Naive thymus-derived CD4-positive, alpha-beta T cell (primary cell): ENCODE measurements at places on chromosomes 4 and X.

DNA sequence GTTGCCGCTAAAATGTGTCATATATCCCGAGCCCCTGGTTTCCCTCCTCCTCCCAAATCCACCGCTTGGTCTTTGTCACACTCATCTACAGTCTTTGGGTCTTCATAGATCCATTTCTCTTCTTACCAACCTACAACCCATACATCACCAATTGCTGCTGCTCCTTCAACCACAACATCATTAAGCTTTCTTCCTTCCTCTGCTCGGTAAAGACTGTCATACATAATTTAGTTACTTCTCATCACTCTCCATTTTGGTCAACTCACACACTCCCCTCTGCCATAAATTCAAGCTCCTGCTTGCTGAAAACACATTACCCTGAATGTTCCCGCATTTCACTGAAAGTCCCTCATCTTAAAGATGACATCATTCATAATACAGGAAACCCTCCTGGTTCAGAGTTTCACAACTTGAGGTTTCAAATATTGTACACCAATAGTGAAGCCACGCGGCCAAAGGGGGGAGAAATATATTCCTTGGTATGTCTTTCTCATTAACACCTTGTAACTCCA, 1.7 kb upstream of the DCTD start:
- DNase-seq = peak; percentile 18

DNA sequence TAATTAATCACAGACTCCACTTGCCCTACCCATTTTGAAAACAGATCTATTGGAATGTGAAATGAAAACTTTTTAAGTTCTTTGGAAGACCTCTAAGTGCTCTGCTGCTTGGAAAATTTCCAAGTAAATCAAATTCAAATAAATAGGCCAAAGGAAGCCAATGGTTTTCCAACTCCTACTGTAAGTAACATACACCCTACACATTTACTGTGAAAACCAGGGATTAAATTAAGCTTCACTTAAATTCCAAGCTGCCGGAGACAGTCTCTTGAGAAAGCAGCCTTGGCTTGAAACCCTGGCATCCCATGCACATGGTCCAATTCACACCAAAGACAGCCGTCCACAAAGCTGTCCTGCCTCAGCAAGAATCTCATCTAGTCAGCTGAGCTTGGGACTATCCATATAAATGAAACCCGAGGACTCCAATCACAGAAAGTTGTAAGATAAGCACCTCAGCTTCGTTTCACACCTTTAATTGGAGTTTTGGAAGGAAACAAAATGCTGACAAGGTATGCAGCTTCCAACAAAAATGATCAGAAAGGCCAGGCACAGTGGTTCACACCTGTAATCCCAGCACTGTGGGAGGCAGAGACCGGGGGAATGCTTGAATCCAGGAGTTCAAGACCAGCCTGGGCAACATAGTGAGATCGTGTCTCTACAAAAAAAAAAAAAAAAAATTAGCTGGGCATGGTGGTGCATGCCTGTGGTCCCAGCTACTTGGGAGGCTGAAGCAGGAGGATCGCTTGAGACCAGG, 88.6 kb downstream of the APBB2 start:
- no peak for DNase-seq

GRCh38 chrX:13000301-13000811, 25.4 kb downstream of the TMSB4X start:
- DNase-seq = peak; percentile 74

DNA sequence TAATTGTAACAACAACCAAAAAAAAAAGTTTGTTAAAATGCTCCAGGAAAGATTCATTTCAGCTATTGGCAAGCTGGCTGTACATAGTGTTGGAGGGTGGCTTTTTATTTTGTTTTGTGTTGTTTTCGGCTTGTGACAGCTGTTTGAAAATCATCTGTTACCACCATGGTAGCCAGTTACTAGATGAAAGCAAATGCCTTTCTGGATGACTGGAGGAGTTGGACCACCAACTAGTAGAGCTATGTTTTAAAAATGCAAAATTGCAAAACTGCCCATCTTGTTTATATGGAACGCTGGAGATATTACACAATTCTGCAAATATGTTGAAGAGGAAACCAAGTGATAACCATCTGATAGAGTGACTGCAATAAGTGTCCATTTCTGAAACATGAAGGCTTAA, 53.2 kb upstream of the TNIP3 start:
- no peak for DNase-seq

DNA sequence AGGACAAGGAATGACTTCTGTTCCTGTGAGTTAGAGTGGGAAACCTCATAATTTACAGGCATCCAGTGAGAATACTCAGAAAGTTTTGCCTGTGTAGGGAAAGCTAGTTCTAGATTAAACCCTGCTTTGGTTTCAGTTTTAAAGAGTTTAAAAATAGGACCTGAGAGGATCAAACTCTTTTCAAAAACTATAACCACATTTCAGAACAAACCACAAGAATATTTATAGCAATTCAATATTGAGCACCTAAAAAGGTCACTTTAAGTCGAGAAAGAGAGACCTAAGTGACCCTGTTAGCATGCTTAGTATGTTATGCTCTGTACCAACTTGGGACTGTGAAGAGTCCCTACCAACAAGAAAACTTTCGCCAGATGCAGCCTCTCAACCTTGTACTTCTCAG, 17.4 kb upstream of the PWWP3B start:
- DNase-seq = no peak

- no peak for DNase-seq
These were observed 124.4 kb downstream of the TMA16 start for GRCh38 chr4:163618845-163619244.

- no peak for DNase-seq
These were observed 41.8 kb downstream of the SMS start for GRCh38 chrX:21982311-21982710.

DNA sequence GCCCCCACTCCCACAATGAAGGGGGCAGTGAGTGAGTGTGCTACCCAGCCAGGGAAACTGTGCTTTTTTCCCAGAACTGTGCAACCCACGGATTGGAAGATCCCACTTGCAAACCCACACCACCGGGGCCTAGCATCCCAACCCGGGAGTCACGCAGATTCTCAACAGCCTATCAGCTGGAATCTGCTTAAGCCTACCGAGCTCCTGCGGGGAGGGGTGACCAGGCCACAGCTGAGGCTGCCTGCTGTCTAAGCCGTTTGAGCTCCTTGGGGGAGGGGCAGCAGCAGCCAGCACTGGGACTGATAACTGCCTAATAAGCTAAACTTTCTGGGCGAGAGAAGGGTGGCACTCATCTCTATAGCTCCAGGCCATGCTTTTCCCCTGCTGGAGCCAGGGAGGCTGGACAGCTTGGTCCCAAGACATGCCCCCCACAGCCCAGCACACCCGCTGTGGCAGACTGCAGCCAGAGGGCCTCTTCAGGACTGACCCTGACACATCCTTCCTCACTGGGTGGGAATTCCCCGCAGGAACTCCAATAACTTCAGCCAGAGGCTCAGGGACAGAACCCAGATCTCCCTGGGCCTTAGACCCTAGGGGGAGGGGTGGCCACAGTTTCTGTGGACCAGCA, 161.3 kb upstream of the MAGEB18 start:
- no peak for DNase-seq

DNA sequence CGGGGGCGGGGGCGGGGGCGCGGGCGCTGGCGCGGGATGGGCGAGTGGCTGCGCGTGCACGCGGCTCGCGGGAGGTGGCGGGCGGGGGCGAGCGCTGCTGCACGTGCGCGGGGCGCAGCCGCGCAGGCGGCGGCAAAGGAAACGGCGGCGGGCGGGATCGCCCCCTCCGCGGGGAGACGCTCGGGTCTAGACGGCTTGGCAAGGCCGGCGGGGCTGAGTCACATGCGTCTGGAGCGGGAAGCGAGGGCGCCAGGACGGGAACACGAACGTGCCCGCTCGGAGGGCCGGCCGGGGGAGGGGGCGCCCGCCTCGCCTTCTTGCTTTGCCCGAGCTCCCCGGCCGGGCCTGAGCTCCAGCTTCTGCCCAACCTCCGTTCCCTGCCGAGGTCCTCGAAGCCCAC, 4.3 kb upstream of the HAUS7 start:
- peak; percentile 50 for DNase-seq

DNA sequence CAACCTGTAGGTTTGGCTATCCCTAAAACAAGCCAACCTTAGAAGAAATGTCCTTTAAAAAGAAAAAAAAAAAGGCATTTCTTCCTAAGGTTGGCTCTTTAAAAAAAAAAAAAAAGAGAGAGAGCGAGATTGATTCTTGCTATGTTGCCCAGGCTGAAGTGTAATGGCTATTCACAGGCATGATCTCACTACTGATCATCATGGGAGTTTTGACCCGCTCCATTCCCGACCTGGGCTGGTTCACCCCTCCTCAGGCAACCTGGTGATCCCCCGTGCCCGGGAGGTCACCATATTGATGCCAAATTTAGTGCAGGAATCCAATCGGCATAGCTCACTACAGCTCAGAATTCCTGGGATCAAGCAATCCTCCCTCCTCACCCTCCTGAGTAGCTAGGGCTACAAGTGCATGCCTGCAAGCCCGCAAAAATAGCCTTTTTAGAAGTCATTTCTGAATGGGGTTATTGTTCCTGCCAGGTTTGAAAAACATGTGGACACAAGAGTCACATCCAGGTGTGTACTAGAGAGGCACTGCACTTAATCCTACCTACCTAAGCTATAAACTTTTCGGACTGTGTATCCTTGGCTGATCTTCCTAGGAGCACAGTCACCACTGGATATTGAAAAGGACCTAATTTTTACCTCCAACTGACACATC, 61.4 kb upstream of the ZCCHC13 start:
- no peak for DNase-seq

- DNase-seq = no peak
These were observed 11.3 kb downstream of the SMIM10L2A start for GRCh38 chrX:135432881-135433521.

GRCh38 chrX:56343664-56344063, 111.5 kb downstream of the KLF8 start:
- DNase-seq = no peak

GRCh38 chr4:2832309-2832980, 11.2 kb upstream of the ADD1 start:
- DNase-seq = peak; percentile 13

DNA sequence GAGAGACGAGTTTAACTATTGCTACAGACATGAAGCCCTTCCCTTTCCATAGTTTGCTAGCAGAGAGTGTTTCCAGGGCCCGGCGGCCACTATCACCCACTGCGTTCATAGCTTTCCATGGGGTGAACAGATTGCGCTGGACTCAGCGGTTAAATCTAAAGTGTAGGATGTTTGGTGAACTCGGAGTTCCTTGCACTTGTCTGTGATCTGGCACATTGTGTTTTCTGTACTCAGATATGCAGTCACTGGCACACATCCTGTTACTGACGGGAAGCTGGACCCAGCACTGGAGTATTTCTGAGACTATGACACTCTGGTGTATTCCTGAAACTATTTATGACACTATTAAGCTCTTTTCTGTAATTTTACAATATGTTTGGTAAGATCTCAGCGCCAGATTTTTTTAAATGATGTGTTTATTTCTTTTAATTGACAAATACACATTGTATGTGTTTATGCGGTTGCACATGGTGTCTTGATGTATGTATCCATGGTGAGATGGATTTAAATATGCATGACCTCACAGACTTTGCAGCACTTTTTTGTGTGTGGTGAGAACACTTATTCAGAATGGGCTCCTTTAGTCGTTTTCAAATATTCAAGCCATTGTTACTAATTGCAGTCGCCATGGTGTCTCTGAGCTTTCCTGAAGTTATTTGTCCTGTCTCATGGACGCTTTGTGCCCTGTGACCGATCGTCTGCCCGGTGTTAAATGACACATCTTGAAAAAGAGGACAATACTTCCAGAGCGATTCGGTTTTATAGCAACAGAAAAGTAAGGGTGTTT, 14.1 kb downstream of the CD99 start:
- no peak for DNase-seq
